A549 treated with RU486 at 1 μM for 4 hours (cell line): ENCODE measurements at places on chromosomes 7 and 10. TPM values are rescaled to one million over a fixed set of nuclear protein-coding genes. Genes with fewer than 3 reads are reported as not detected.

The TMEM184A gene
- 9.0 to 17.3 TPM (median 12.6 TPM) in 5 replicates for total RNA-seq

The ACTA2 gene
- 17.8 to 22.4 TPM (median 18.3 TPM) in 5 replicates for total RNA-seq

The GRM3 gene
- total RNA-seq: not detected in 5 replicates

The SLC26A3 gene
- not detected in 5 replicates for total RNA-seq

The PALD1 gene
- total RNA-seq: 5.0 to 7.9 TPM (median 7.1 TPM) in 5 replicates

The ADCYAP1R1 gene
- 0.05 to 0.12 TPM (median 0.08 TPM) in 3 of 5 replicates, not detected in the others for total RNA-seq

The CLDN4 gene
- 4.2 to 7.1 TPM (median 5.1 TPM) in 5 replicates for total RNA-seq

The FGL2 gene
- total RNA-seq: not detected in 5 replicates

The HOXA3 gene
- 6.0 to 11.2 TPM (median 9.0 TPM) in 5 replicates for total RNA-seq

The MCM10 gene
- total RNA-seq: 22.7 to 28.8 TPM (median 24.4 TPM) in 5 replicates

The TAS2R38 gene
- total RNA-seq: not detected in 5 replicates

The CDHR1 gene
- 0.03 to 0.13 TPM (median 0.07 TPM) in 5 replicates for total RNA-seq

The PRLHR gene
- total RNA-seq: not detected in 5 replicates

The SLC18A3 gene
- not detected in 5 replicates for total RNA-seq

The FKBP6 gene
- total RNA-seq: not detected in 5 replicates

The HOXA1 gene
- 2.2 to 4.1 TPM (median 3.5 TPM) in 5 replicates for total RNA-seq

The EVX1 gene
- 0.07 to 0.32 TPM (median 0.23 TPM) in 3 of 5 replicates, not detected in the others for total RNA-seq

The IFIT1B gene
- not detected in 5 replicates for total RNA-seq

The AGAP5 gene
- 1.4 to 2.9 TPM (median 2.4 TPM) in 5 replicates for total RNA-seq

The CNPY1 gene
- not detected in 5 replicates for total RNA-seq

The ACTR3C gene
- total RNA-seq: not detected in 5 replicates

The ZFAND4 gene
- total RNA-seq: 3.5 to 6.3 TPM (median 4.6 TPM) in 5 replicates

The FBXO24 gene
- total RNA-seq: 0.21 to 0.27 TPM (median 0.27 TPM) in 3 of 5 replicates, not detected in the others

The LIPF gene
- not detected in 5 replicates for total RNA-seq

The SLC39A12 gene
- not detected in 5 replicates for total RNA-seq

The CRPPA gene
- 0.27 to 1.3 TPM (median 0.67 TPM) in 5 replicates for total RNA-seq

The PCGF6 gene
- total RNA-seq: 7.7 to 15.1 TPM (median 13.2 TPM) in 5 replicates
